ENCODE measurements at places on chromosomes 16 and 17.

GRCh38 chr17:80152081-80152702 lies 5.3 kb upstream of the EIF4A3 start:
- DNase-seq = no peak

GRCh38 chr17:45258981-45259380 lies 2.9 kb downstream of the SPATA32 start:
- no peak for DNase-seq

GRCh38 chr17:238964-239259 lies 57.5 kb upstream of the DOC2B start:
- DNase-seq = no peak

DNA sequence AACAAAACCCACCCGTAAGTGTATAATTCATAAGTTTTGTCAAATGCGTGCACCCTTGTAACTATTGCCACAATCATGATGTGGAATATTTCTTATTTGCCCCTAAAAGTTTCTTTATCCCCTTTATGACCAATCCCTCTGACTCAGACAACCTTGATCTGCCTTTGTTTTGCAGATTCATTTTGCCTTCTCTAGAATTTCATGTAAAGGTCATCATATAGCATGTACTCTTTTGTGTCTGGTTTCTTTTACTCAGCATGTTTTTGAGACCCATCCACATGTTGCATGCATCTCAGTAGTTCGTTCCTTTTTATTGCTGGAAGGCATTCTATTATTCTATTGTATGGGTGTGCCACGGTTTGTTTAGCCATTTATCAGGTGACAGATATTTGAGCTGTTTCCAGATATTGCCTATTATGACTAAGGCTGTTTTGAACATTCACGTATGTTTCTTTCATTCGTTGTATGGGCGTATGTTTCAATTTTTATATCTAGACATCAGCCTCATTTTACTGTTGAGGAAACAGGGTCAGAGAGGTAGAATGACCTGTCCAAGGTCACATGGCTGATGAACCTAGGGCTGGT lies 192.4 kb downstream of the RAB11FIP4 start:
- DNase-seq = no peak

- no peak for DNase-seq
Observed at GRCh38 chr17:83143817-83144231, 64.4 kb downstream of the METRNL start.

GRCh38 chr17:30571921-30572320 lies 94.7 kb downstream of the GOSR1 start:
- no peak for DNase-seq

- no peak for DNase-seq
Observed at GRCh38 chr16:48907906-48908634, 298.1 kb upstream of the N4BP1 start.

DNA sequence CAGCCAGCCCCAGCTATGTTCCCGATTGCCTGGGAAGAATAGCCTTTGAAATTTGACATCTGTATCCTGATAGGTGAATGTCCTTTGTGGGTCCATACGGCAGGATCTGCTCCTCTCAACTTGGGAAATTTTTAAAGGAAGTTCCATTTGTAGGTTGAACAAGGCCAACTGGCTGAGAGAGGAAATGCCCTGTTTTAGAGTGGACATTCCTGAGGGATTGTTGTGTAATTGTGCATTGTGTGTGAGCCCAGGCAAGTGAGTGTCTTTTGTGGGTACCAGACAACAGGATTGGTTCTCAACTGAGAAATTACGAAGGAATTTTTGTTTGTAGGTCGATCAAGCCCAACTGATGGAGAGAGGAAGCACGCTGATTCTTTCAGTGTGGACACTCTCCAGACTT lies 2.6 kb upstream of the CPHXL2 start:
- DNase-seq = no peak

DNA sequence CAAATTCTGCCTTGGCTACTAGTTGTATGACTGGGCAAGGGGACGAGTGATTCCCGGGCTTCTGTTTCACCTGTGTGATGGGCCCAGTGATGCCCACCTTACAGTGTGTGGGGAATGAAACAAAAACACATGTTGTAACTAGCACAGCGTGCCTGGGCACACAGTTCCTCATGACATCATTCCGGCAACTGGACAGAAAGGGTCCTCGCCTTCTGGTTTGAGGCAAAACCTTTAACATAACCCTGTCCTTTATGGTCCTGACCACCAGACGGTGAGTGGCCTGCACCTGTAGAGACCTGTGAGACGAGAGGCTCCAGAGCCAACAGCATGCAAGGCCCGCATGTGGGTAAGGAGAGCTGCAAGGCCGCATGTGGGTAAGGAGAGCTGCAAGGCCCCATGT lies 7.7 kb upstream of the SLC38A8 start:
- no peak for DNase-seq

Measured in neural progenitor cell (in vitro differentiated cells).